ENCODE measurements at places on chromosomes 3 and 15. TPM values are rescaled to one million over a fixed set of nuclear protein-coding genes. Genes with fewer than 3 reads are reported as not detected.

Gene KIF9
- total RNA-seq, result 8.0 TPM

Gene LRRC15
- total RNA-seq, result 0.26 TPM

Gene SI
- not detected for total RNA-seq

Gene CATSPER2
- total RNA-seq, result 16.2 TPM

GRCh38 chr3:169869484-169870220 lies at the start of gene LRRC31:
LRRC31 (minus strand) TSS chr3:169869935; CDS start chr3:169869807, 128 bp downstream.
- DNase-seq, result no peak
- peaks cover 10% of the 10 kb centered on the region for H3K4me1 ChIP-seq
- no peaks in the 10 kb centered on the region for H3K27me3 ChIP-seq
- H3K36me3 ChIP-seq, result no peaks in the 10 kb centered on the region
- H3K27ac ChIP-seq, result no peak within 1 kb of the TSS

- H3K27ac ChIP-seq, result no peak overlapping the region
- DNase-seq, result no peak
- H3K4me1 ChIP-seq, result peaks cover 21% of the 10 kb centered on the region
- no peak overlapping the region for H3K4me3 ChIP-seq
- peaks cover 41% of the 10 kb centered on the region for H3K27me3 ChIP-seq
These were observed 590 bp upstream of the TRIM71 start for GRCh38 chr3:32817257-32817557.

GRCh38 chr3:88033079-88033478 lies 25.7 kb downstream of the CGGBP1 start:
- no peak overlapping the region for H3K4me3 ChIP-seq
- no peak overlapping the region for H3K27ac ChIP-seq
- peaks cover 12% of the 10 kb centered on the region for H3K4me1 ChIP-seq

DNA sequence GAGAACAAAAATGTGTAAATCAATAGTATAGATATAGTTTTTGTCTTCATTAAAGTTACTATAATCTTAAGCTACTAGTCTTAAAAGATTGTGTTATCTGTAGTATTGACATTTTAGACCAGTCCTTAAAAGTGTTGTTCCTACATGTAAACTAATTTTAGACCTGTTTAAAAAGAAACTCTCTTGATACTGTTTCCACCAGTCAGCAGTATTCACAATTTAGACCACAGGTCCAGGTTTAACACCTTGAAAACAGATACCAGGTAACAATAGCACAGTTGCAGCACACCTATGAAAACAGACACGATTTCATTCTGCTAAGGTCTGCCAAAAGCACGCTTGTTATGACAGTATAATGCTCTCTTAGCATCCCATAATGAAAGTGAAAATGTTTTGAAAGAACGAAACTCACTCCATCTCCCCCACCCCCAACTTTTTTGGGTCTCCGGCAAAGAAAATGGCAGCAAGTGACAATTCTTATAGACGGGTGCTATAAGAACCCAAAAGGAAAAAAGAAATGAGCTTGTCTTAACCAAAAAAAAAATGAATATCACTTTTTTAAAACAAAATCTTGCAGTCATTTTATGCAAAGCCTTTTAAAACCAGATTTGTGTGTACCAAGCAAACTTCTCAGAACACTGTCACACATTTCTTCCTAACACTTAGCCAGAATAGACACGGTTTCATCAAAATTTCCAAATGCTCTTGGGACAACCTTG lies 1.6 kb downstream of the EIF4E3 start:
- no peak overlapping the region for H3K27ac ChIP-seq
- H3K36me3 ChIP-seq, result no peaks in the 10 kb centered on the region
- peaks cover 18% of the 10 kb centered on the region for H3K4me1 ChIP-seq

DNA sequence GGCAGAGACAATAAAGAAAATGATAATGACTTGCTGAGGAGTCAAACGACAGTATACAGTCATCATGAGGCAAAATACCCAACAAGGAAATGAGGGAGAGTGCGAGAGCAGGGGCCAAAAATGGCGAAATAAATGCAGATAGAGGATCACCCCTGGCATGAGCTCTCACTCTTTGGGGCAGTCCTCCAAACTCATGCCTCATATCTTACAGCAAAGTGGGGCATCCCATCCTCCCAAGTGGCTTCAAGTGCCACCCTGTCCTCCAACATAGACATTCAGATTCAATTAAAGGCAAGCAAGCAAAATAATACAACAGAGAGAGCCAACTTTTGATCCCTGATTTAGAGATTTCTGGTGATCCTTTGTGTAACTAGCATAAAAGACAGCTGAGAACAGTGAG lies 278.4 kb downstream of the GBE1 start:
- H3K27me3 ChIP-seq, result no peaks in the 10 kb centered on the region
- no peaks in the 10 kb centered on the region for H3K4me1 ChIP-seq
- no peak for DNase-seq
- no peak overlapping the region for H3K27ac ChIP-seq
- no peaks in the 10 kb centered on the region for H3K36me3 ChIP-seq

DNA sequence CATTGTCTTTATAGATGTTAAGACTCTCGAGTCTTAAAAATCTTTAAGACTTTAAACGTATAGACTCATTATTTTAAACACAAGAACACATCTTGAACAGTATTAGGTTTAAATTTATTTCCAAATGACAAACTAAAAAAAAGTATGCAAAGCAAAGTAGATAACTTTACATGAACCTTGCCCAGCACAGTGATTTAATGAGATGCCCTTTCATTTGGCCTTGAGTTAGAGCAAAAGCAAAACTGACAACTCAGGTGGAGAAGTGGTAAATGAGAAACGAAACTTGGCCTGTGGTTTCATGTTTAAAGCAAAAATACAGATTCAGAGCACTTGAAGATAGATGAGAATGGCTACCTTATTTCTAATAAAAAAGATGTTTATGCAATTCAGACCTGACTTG lies 8.6 kb downstream of the GPR15 start:
- no peak for DNase-seq
- H3K4me1 ChIP-seq, result no peaks in the 10 kb centered on the region
- no peaks in the 10 kb centered on the region for H3K27me3 ChIP-seq
- H3K27ac ChIP-seq, result no peak overlapping the region
- no peaks in the 10 kb centered on the region for H3K36me3 ChIP-seq
- no peak overlapping the region for H3K4me3 ChIP-seq

DNA sequence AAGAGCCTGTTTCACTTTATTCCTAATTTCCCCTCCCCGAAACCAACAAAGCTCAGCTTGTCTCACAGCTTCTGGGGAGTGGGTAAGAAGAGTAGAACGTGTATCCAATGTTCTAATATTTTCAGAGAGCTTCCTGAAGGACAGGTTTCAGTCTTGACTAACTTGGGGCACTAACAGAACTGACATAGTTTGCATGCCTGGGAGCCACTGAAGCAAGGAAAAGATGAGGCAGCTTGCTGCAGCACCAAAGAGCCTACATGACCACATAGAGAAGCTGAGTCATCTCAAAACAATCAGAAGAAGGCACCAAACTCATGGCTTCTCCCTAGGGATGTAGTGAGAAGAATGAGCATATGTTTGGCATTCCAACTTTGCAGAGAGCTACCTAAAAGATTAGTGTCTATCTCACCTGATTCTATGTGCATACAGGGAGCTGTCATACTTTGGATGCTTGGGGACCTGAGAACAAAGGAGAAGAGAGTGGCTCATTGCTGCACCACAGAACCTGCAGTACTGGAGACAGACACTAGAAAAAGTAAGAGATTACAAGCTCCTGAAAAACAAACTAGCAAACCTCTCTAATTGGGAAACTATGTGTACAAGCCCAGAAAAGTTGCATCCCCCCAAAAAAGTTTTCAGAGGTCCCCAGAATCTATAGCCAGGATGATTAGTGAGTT lies 86.9 kb downstream of the DCLK3 start:
- no peaks in the 10 kb centered on the region for H3K27me3 ChIP-seq
- no peak for DNase-seq
- no peak overlapping the region for H3K27ac ChIP-seq

- no peaks in the 10 kb centered on the region for H3K36me3 ChIP-seq
- H3K4me1 ChIP-seq, result no peaks in the 10 kb centered on the region
- DNase-seq, result no peak
- H3K4me3 ChIP-seq, result no peak overlapping the region
- no peak overlapping the region for H3K27ac ChIP-seq
These were observed 557.5 kb upstream of the GOLIM4 start for GRCh38 chr3:168653255-168653654.

- H3K4me1 ChIP-seq, result no peaks in the 10 kb centered on the region
- H3K36me3 ChIP-seq, result no peaks in the 10 kb centered on the region
- DNase-seq, result no peak
- no peaks in the 10 kb centered on the region for H3K27me3 ChIP-seq
- no peak overlapping the region for H3K4me3 ChIP-seq
These were observed 850.8 kb upstream of the ROBO1 start for GRCh38 chr3:80618295-80619256.

GRCh38 chr3:120441776-120442175 lies 9.0 kb downstream of the FSTL1 start:
- peaks cover under 1% of the 10 kb centered on the region for H3K4me1 ChIP-seq
- DNase-seq, result no peak
- H3K4me3 ChIP-seq, result no peak overlapping the region
- no peaks in the 10 kb centered on the region for H3K27me3 ChIP-seq

All from body of pancreas (tissue), 4 donors.